Activated CD4-positive, alpha-beta T cell treated with anti-CD3 and anti-CD28 coated beads, Interleukin-2, Interleukin-6, amounts not matched to agents 100 ng/mL and 50 ng/mL, durations not matched to agents 16 hours and 8 hours (primary cell): ENCODE measurements at places on chromosomes 5 and 9.
A peak's percentile ranks its signal among the peaks of the same experiment; 100 is the strongest.

DNA sequence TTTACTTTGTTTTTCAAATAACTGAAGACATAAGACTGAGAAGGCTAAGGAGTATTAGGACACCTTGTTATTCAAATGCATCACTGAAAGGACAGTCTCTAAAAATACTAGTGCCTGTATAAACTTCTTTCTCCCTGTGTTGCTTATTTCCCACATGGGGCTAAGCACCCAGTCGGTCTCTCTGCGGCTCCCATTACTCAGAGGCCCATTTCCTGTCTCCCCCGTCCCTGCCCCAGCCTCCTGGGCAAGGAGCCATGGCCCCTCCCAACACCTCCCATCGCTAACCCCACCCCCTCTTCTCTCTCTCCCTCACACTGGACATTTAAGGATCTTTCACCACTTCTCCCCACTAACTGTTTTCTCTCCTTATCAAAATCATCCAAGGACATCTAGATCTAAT is 81.9 kb downstream of the EBF1 start:
- DNase-seq = no peak

DNA sequence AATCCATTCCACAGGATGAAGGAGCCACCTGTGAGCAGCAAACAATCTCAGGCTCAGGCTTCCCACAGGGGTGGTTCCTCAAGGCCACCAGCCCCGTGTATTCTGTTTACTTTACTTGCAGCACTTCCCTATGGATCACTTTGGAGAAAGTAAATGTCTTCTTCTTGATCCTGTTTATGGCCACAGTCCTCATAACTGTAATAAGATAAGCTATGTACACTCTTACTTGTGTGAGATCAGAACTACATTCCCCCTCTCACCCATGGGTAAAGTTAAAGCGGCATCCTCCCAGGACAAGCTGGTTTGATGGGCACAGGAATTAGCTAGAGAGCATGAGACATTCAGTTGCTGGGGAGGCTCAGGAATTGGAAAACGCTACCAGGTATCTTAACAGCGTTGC is 86.1 kb downstream of the TMEM215 start:
- DNase-seq = no peak

- no peak for DNase-seq
Observed at GRCh38 chr5:156366521-156366920, 39.6 kb downstream of the SGCD start.

GRCh38 chr5:93221-93980 is 1.4 kb downstream of the PLEKHG4B start:
- no peak for DNase-seq

- DNase-seq = peak; percentile 39
Observed at GRCh38 chr9:121201045-121201737, 478 bp downstream of the RAB14 start.

DNA sequence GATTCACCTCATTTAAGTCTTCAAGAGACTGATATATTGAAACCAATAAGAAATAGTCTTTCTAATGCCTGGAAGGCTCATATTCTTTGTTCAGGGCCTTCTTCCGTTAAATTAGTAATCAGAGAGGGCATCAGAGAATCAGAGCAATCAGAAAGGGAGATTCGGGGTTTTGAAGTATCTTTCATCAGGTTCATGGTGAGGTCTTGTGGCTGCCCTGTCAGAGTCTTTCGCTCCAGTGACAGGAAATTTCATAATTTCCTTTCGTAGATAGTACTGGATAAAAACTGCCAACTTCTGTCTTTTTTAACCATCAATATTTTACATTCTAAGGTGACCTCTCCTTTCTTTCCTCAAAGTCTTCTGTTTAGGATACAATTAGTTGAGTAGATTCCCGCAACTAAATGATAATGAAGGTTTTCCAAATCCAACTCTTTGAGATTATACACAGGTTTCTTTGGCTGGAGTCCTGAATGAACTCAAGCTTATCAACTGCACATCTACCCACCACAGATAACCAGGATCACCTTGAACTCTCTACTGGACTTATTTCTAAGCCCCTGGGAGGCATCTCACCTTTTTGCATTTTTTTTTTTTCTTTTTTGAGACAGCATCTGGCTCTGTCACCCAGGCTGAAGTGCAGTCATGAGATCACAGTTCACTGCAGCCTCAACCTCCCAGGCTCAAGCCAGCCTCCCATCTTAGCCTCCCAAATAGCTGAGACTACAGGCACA is 5.5 kb downstream of the IL31RA start:
- peak; percentile 65 for DNase-seq

DNA sequence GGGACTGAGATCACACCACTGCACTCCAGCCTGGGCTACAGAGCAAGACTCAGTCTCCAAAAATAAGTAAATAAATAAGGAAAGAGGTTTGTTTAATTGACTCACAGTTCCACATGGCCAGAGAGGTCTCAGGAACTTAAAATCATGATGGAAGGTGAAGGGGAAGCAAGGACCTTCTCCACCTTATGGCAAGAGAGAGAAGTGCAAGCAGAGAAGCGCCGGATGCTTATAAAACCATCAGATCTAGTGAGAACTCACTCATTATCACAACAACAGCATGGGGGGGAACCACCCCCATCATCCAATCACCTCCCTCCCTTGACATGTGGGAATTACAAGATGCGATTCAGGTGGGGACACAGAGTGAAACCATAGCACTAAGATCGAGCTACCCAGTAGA is 22.8 kb upstream of the RGMB start:
- DNase-seq = peak; percentile 18

DNA sequence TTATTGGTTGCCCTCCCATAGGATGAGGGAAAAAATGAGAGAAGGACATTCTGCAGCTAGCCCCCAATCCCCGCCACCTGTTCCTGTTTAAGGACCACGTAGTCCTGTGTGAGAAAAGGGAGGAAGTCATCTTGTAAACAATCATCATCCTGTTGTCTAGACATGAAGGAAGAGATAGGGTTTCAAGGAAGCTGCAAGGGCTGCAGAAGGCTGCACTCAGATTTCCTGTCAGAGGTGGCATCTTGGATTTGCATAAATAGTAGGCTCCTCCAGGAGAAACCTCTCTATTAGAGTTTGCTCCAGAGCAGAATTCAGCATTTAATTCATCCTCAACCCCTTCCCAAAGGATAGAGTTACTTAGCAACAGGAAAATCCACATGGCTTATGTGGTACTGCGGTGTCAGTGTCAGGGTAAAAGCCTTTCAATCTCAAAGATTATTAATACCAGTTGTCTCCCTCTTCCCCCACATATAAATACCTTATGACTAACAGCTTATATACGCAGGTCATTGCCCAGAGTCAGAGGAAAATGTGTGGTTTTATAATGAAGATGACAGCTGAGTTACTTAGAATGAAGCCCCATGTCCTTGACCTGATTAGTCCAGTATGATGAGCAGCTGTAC is 4.6 kb upstream of the DNAJC18 start:
- DNase-seq = peak; percentile 42

GRCh38 chr5:74040811-74041491 is 415.0 kb downstream of the ARHGEF28 start:
- DNase-seq = no peak
